ENCODE measurements at places on chromosomes 7 and 10.
A peak's percentile ranks its signal among the peaks of the same experiment; 100 is the strongest.

- no peak for DNase-seq
Observed at GRCh38 chr7:115805458-115805857, 225.1 kb downstream of the TFEC start.

- DNase-seq, result no peak
Observed at GRCh38 chr7:66933469-66933868, 12.4 kb downstream of the TMEM248 start.

- DNase-seq, result no peak
Observed at GRCh38 chr7:108248821-108249220, 118.7 kb upstream of the LAMB4 start.

GRCh38 chr7:82697897-82698296 lies 254.3 kb upstream of the CACNA2D1 start:
- DNase-seq, result no peak

- no peak for DNase-seq
Observed at GRCh38 chr7:142974626-142975025, 12.5 kb upstream of the KEL start.

GRCh38 chr7:157795199-157795598 lies 458.4 kb downstream of the DNAJB6 start:
- no peak for DNase-seq

- DNase-seq, result peak; percentile 91
Observed at GRCh38 chr7:726084-726853, at the start of gene DNAAF5. Gene DNAAF5 (plus strand): TSS chr7:726699. CDS start chr7:726721, 22 bp downstream.

DNA sequence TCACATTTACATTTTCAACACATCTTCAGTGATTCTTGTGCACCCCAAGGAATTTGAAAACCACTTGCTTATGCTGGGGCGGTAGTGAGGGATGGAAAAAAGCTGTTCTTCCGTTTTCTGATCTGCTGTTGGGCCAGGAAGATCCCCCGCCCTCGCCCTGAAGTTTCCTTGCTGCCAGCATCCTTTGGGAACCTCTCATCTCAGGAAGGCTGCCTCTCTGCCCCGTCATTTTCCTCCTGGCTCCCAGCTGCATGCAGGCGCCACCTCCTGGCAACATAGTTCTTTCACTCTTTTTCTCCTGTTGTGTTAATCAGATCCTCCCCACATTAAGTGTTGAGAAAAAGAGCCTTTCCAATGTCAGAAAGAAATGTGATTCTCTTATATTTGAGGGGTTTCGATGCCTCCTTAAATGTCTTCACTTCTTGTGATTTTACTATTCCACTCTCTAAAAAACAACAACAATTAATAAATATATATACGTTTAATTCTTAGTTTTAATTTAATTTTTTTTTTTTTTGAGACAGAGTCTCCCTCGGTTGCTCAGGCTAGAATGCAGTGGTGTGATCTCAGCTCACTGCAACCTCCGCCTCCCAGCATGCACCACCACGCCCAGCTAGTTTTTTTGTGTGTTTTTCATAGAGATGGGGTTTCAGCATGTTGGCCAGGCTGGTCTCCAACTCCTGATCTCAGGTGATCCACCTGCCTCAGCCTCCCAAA lies 122.9 kb downstream of the RALA start:
- no peak for DNase-seq

GRCh38 chr10:108521827-108522492 lies 1357.5 kb upstream of the SORCS1 start:
- DNase-seq, result no peak

DNA sequence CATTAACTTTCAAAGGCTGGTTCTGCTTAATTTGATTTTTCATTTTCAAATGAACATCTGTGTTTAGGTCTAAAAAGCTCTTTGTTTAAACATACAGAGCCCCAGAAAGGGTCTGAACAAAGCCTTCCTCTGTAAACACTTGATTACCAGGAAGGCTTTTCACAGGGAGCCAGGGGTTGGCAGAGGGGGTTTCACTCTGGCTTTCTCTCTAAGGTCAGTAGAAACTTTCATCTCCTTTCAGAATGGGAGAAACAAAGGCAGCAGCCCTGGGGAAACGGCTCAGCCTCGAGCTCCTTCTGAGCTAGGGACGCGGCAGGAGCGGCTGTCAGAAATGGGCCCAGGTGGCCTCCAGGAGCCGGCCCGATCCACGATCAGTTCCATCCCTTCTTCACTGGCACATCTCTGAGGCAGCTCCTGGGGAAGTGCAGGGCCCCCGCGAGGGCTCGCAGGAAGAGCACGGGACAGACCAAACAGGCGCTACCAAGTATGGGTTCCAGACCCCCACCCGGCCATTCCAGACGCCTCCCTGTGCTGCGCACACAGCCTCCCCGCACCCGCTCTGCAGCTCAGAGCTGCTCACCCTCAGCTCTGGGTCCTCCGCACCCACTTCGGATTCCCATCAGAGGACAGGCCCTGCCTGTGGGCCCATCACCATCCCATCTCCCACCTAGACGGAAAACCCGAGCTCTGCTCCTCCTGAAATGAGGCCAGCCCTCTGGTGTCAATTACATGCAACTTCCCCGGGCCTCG lies 124.1 kb downstream of the MAD1L1 start:
- DNase-seq, result no peak

GRCh38 chr10:19825700-19826099 lies 9.5 kb downstream of the PLXDC2 start:
- no peak for DNase-seq

DNA sequence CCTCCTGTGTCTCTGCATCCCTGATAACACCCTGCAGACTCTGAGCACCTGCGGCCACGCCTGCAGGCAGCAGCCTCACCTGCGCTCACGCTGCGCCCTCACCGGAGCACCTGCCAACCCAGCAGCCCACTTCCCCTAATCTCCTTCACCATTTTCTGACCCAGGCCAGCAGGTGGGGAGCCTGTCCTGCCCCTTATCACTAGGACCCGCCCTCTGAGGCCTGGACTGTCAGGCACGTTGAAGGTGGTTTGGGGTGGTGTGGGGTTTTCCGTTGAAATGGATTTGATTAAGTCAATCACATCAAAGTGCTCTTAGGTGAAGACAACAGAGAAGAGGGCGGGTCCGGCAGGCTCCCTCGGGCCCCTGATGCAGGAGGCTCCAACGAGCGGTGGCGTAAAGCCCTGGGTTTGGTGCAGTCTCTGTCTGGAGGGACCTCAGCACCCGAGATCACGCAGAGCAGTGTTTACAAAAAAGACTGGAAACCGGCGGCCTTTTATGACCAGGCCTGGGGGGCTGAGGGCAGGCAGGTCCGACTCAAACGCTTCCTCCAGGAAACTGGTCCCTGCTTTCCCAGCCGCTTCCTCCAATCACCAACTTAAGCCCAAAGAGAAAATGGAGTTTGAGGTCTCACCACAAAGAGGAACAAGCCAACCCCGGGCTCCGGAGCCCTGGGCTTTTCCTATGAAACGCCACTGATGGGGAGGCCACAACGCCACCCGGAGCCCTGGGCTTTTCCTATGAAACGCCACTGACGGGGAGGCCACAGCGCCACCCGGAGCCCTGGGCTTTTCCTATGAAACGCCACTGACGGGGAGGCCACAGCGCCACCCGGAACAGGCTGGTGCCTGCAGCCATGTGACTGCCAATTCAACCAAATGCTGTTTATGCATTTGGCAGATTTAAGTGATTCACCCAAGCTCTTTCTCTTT lies 45.5 kb downstream of the DPYSL4 start:
- DNase-seq, result no peak

DNA sequence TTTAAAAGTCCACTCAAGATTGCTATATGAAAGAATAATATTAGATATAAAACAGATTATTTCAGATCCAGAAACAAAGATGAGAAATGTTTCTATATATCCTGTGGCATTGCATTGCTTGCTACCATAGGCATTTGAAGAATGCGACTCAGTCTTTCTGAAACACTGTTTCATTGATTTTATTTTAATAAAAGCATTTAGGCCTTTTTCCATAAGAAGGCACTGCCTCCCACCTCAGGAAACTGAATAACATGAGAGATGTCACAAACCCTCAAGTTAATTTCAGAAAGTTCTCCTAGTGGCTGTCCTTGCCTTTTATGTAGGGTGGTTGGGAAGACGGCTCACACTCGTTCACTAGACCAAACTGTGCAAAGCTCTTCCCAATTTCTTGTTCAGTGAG lies 23.3 kb downstream of the PRPS1L1 start:
- DNase-seq, result no peak

Data from stimulated activated effector memory CD8-positive, alpha-beta T cell treated with anti-CD3 and anti-CD28 coated beads, Interleukin-12 subunit alpha, Interleukin-12 subunit beta, amount 100 ng/mL, for 72 hours (primary cell).